Stimulated activated CD8-positive, alpha-beta memory T cell treated with anti-CD3 and anti-CD28 coated beads, Interleukin-7, amount 100 ng/mL, for 1 hour (primary cell): ENCODE measurements at places on chromosomes 7 and 10.
A peak's percentile ranks its signal among the peaks of the same experiment; 100 is the strongest.

DNA sequence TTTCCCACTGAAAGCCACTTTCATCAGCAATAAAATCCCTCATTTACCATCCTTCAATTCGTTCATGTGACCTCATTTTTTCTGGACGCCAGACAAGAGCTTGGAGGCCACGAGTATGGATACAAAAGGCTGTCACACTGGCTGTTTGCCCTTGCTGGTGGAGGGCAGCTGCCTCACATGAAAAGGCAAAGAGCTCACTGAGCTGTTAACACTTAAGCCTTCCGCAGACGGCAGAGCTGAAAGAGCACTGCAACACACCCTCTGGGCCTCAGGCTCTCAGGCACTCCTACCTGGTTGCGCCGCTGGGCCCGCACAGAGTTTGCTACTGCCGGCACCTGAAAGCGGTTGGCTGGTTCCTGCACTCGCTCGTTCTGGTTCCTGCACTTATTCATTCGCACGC, 193.5 kb downstream of the CFTR start:
- DNase-seq, result no peak

GRCh38 chr7:152709287-152710152, 33.6 kb upstream of the XRCC2 start:
- DNase-seq, result no peak

GRCh38 chr7:44150466-44150832, 9.3 kb upstream of the MYL7 start:
- DNase-seq, result no peak

DNA sequence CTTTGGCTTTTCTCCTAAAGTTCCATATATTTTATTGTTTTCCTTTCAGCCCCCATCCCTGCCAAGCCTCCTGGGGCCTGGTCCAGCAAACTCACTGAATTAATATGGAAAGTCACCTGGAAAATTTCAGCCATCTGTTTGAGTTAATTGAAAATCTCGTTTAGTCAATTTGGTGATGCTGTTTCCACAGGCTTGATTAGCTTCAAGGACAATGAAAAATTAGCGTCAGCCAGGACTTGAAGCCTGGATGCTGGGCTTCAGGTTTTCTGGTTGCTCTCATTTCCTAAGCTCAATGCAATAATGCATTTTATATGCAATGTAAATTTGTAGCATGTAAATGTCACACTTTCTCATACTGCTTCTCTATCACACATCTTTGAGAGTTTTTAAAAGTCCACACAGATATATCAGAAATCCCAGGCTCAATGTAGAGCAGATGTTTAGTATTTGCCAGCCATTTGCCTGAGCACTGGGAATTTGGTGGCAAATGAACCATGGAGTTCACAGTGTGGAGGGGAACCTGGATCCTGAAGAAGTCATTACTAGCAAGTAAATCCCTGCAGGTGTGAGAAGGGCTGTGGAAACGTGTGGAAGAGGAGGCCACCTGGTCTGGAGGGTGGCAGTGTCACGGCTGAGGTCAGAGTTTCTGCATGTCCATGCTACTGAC, 228.5 kb downstream of the PAXIP1 start:
- DNase-seq, result no peak

DNA sequence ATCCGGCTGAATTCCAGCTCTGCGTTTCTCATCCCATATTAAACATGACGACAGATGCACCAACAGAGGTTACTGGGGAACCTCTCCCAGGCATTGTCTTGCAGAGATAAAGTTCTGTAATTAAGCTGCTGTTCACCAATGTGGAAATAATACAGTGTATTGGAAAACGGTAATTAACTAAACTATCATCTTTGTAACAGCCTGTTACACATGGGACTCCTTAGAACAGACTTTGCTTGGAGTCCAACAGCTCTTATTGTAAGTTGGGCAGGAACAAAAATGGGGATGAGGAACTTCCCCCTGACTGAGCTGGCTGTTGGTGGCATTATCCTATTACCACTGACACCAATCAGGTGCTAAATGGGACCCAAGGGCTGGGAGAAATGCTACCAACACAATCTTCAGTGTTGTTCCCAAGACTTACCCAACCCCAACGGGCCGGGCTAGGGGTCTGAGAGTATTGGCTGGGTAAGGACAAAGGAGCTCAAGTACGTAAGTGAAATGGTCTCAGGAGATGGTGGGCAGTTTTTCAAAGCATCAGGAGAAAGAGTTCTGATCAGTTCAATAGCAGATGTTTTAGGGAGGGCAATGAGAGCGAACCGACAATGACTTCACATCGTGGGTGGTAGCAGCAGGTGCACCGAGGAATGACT, 759.4 kb downstream of the GRID1 start:
- DNase-seq, result no peak

DNA sequence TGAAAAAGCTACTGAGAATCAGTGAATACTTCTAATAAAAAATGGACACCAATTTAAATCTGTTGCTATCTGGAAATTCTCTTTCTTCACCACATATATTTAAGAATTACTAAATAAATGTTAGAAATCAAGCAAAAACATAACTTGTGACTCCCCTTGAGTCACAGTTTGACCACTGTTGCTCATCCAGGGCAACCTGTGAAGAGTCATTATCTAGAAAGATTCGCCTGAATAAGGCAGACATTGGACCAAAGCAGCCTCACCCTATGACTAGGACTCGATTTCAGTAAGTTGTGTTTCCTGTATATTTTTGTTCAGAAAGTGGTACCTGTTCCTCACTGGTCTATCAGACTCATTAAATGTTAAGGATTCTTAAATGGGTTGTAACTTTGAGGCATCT, 572.4 kb downstream of the ATRNL1 start:
- no peak for DNase-seq

- DNase-seq, result no peak
These were observed 251.0 kb downstream of the NSUN6 start for GRCh38 chr10:18400201-18400905.

- no peak for DNase-seq
These were observed 264.3 kb downstream of the SEMA3A start for GRCh38 chr7:83930262-83930661.

GRCh38 chr7:144869082-144869481, 33.2 kb upstream of the TPK1 start:
- no peak for DNase-seq

DNA sequence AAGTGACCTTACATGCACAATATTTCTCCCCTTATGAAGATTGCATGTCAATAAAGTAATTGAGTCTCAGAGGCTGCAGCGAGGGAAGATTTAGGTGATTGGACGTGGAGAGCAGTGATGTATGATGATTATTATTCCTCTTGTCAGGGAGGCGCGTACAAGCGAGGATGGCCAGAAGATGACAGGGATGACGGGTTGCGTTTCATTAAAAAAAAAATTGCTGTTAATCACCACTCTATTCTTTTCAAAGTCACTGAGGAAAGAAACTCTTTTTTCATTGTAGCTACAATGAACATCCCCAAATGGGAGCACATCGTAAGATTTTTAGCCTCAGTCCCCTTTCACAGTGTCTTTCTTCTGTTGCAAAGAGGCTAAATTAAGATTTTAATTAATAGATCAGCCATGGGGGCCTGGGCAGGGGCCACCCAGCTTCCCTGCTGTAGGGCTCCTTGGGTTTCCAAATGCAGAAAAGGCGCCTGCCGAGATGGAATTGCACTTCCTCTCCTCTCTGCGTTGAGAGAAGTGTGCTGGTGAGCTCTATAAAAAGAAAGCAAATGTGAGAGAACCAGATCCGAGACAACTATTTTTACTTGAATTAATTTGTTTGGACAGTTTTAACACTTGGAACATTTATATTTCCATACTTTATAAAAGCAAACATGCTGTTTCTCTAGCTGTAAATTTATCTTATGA, 998.1 kb downstream of the LRMDA start:
- no peak for DNase-seq

DNA sequence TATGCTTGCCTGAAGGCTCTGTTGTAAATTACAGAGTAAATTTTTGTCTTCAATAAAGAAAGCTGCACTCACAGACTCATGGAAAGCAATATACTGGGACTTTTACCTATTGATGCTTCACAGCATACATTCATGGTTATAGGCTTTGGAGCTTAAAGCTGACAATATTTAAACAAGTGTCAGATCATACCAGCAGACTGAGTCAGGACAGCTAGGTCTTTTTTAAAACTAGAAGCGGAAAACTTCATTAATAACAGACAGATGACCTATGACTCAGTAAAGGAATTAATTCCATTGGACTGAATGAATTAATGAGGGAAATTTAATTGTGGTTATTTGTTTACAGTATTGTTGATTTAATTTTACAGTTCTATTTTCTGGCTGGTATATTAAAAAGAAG, 165.8 kb upstream of the DGKB start:
- DNase-seq, result no peak

GRCh38 chr7:151560243-151560642, 40.5 kb upstream of the RHEB start:
- no peak for DNase-seq

DNA sequence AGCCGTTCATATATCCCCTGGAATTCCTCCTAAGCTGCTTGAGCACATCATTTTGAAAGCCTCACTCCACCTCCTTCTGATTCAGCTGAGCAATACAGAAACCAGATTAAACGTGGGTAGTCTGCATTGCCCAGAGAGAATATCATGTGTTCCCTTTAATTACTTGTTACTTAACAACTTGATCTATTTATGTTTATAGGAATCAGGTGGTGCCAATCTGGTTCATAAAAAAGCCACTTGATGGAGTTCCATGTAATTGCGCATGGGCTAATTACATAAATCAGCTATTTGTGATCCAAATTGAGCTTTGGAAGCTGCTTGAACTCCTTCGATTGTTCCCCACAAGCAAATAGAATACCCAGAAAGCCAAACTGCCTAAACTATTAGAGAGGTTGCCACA, 114.7 kb upstream of the ADCY1 start:
- DNase-seq, result no peak

DNA sequence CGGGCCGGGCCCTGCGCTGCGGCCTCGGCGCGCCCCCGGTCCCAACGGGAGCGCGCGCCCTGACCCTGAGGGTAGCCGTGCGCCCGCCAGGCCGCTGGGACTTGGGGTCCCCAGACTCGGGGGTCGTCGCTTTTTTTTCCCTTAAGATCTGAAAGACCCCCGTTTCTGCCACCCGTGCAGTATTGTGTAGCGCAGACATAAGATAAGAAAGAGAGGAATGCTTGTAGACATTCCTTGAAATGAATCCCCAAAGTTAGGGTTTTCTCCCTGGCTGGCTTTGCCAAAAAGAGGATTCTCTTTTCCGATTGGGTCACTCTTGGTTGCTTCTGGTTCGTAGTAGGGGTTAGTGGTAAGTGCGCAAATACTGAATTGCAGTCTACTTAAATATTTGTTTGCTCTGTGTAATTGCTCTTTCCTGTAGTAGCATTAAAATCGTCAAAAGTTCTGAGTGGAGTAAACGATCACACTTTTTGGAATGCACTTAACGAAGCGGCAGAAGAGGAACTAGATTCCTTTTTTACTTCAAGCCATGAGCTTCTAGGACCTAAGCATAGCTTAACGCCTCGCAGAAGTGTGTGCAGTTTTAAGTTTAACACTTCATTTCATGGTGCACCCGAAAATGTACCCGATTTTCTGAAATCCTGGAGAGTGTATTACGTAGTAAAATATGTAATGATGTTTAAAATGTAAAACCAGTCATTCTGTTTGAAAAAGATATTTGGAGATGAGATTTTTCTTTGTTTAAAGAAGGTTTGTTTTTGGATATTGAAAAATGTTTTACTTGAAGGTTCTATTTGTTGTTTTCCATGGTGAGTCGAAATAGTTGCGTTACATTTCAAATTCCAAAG, 1.3 kb downstream of the CUL1 start:
- no peak for DNase-seq

DNA sequence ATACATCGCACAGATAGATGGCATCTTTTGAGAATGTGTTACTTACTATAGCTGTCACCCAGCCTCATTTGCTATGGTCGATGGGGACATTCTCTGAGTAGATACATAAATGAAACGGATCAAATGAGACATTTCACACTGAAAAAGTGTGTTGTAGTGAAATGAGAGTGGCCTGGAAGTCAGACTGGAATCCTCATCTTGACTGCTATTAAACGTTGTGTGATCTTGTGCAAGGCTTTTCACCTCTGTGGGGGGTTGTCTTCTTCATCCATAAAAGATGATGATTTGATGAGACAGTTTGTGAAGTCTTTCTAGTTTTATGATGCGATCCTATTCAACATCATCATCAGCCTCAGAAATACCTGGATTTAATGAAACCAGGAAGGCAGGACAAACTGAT, 155.4 kb upstream of the MYO3A start:
- no peak for DNase-seq

- no peak for DNase-seq
These were observed 79.7 kb upstream of the ZNF32 start for GRCh38 chr10:43728425-43728824.

- DNase-seq, result no peak
These were observed 241.0 kb downstream of the WDR11 start for GRCh38 chr10:121091961-121092719.

DNA sequence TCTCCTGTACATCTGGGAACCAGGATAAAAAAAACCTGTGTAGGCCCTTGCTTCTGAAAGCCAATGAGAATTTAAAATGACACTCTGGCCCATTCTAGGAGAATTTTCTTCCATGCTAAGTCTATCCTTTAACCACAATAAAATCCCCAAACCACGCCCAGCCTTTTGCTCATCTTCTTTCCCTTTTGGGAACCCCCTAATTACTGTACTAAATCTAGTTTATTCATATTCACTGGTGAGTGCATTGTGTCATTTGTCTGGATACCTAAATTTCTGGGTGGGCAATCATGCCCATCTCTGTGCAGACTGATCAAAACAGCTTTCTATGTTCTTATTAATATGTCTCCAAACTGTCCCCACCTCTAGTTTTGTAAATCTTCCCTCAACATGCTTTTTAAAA, 11.7 kb upstream of the CDK14 start:
- no peak for DNase-seq

GRCh38 chr7:5477723-5478531, 54.3 kb upstream of the TNRC18 start:
- DNase-seq, result no peak

GRCh38 chr10:7525314-7526016, 114.6 kb upstream of the SFMBT2 start:
- DNase-seq, result peak; percentile 17

DNA sequence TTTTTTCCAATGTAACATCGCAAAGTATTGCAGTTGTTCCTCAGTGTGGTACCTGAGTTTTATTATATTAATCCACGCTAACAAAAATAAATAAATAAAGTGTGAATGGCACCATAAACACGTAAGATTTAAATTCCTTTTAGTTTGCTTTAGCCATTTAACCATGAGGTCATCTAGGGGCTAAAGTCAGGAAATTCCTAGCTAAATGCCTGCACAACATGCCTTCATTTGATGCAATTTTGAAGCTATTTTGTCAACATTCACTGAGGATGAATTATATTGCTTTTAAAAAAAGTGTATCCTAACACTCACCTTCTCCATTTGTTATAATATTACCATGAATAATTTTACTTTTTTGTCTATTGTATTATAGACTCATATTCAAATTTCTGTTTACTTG, 714.4 kb downstream of the GATA3 start:
- no peak for DNase-seq

GRCh38 chr7:155589001-155589980, 42.9 kb upstream of the CNPY1 start:
- no peak for DNase-seq
